Activated CD8-positive, alpha-beta T cell treated with anti-CD3 and anti-CD28 coated beads for 36 hours (primary cell): ENCODE measurements at places on chromosomes 13 and 19. TPM values are rescaled to one million over a fixed set of nuclear protein-coding genes. Genes with fewer than 3 reads are reported as not detected.

GRCh38 chr19:55670280-55671053, 4.6 kb upstream of the EPN1 start:
- DNase-seq: no peak

DNA sequence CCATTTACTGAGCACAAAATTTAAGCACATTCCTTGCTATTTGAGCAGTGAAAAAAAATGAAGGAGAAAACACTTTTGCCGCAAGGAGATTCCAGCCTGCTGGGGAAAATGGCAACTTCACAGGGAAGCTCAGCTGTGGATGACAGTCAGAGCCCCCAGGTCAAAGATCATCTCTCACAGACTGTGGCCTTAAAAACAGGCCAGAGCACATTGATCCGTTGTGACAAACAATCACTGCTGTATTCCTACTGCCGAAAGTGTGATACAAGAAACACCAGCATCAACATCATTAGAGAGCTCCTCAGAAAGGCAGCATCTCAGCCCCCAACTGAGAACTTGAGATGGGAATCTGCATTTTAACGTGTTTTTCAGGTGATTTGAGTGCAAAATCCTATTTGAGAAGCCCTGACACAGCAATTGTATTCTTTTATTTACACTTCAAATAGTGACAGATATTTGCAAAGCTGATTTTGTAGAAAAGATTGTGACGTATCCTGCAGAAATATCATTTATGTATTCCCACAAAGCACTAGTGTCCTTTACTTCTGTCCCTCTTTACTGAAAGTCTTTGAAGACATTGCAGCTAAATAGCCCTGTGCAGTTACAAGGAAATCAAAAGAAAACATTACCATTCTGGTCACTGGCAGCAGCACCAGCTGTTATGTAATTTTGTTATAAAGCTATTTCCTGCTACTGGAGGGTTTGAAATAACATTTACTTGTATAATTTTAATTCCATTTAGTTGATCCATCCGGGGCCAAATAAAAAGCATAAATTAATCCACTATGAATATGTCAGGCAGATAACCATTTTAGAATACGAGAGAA, 652.0 kb downstream of the LIG4 start:
- DNase-seq: no peak

DNA sequence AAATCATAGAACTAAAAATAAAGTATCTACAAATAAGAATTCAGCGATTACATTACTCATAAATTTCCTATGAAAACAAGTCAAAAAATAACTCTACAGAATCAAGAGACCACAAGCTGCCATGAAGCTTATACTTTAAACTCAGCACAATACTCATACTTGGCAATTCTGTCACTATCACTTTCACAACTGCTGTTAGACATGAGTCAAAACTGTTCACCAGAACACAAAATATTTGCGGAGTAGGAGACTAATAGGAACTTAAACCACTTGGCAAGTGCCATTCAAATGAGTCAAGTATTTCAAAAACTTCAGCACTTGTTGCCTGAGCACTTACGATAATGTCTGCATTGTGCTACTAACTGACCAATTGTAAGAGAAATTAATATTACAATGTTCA, 387.8 kb upstream of the GPC6 start:
- DNase-seq: no peak

DNA sequence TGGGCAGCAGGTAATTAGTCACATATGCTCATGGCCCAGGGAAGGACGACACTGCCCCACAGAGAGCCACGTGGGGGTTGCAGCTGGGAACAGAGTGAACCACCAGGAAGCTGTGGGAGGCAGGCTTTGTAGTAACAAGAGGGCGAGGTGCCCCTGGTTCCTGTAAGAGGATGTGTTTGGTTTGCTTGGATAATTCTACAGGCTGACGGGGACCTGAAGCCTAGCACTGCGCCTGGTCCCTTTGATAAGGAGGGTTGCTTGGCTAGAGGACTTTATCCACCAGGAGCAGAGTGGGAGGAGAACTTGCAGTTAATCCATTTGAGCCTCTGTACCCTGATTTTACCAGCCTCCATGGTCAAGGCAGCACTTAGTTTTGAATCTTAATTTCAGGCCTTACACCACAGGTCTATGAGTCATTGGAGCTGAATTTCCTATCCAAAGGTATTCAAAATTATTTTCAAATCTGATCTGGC, 67.4 kb upstream of the CLDN10 start:
- peak; percentile 7 for DNase-seq

GRCh38 chr13:51355217-51355616, 15.7 kb downstream of the SERPINE3 start:
- no peak for DNase-seq

GRCh38 chr13:44755872-44756271, 179.7 kb upstream of the TSC22D1 start:
- DNase-seq: no peak

DNA sequence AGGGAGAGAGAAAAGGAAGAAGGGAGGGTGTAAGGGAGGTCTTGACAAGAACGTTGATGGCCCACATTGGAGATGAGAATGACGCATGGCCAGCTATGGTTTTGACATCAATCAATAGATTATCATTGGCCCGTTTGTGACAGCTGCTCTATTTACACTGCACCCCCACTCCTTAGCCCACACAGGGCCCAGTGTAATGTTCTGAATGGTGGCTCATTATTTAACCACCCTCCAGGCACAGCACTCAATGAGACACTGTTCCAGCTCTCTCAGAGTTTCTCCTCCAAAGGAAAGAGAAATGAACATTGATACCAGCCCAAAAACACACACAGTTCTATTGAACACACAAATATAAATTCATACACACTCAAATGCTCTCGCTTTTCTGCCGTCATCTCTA, 173.0 kb upstream of the IPO5 start:
- no peak for DNase-seq

- no peak for DNase-seq
These were observed 13.1 kb downstream of the TNFSF9 start for GRCh38 chr19:6543866-6544347.

GRCh38 chr19:19524053-19524452, 4.7 kb upstream of the YJEFN3 start:
- DNase-seq: no peak

GRCh38 chr19:45676851-45677263, 8.8 kb downstream of the GIPR start:
- DNase-seq: peak; percentile 80

- no peak for DNase-seq
These were observed 39.8 kb downstream of the GPR180 start for GRCh38 chr13:94641409-94641941.

- no peak for DNase-seq
These were observed 2321.8 kb upstream of the PCDH20 start for GRCh38 chr13:63737418-63737817.

- no peak for DNase-seq
These were observed 743.8 kb upstream of the SLC10A2 start for GRCh38 chr13:103810026-103810425.

- peak; percentile 73 for DNase-seq
These were observed 2.0 kb upstream of the TMEM221 start for GRCh38 chr19:17450264-17451075.

DNA sequence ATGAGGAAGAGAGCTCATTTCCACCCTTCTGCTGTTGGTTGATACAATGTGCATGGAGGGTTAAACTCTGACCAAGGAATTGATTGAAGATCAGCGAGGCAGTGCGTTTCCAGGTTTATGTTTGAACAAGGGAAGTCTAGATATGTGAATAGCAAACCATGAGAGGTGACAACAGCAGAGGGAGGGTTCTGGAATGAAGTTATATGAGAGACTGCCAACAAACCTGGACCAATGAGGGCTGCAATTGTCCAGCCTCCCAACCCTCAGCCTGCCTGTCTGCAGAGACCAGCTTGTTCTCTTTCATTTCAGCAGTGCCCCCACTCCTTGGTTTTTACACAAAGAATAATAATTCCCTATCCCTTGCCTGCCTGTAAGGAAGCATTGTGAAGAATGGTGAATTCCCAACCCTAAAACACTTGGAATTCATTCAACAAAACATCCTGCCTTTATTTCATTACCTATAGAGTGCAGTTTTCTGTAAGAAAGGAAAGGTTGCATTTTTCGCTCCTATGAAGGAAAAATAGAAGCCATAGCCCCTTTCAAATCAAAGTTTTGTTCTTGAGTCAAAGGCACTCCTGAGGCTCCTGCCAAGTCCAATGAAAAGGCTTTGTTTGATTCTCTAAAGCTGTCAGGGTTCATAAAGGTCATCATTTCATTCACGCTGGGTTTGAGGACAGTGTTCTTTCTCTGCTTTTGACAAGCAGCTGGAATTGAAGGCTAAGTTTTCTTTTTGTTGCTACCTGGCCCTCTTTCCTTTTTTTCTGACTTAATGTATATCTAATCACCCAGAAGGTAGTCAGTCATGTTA, 53.6 kb upstream of the ABCC4 start:
- no peak for DNase-seq

- DNase-seq: peak; percentile 83
These were observed at the start of gene PTGER1 for GRCh38 chr19:14475251-14476073. PTGER1 (minus strand) TSS chr19:14475354; CDS start chr19:14474320, 1,034 bp downstream.

- no peak for DNase-seq
These were observed 17.4 kb downstream of the CHST8 start for GRCh38 chr19:33639035-33639681.

NLRP9 gene
- not detected for total RNA-seq

VAV1 gene
- 65.4 TPM for total RNA-seq

PGLYRP1 gene
- not detected for total RNA-seq

SPRED3 gene
- 1.5 TPM for total RNA-seq

KCNK6 gene
- total RNA-seq: 11.9 TPM

KLK15 gene
- not detected for total RNA-seq

DHDH gene
- total RNA-seq: 1.4 TPM

VWA8 gene
- 26.3 TPM for total RNA-seq

FLT1 gene
- 7.7 TPM for total RNA-seq

NLRP11 gene
- total RNA-seq: not detected

NCAN gene
- not detected for total RNA-seq

OLFM4 gene
- total RNA-seq: not detected
